ENCODE measurements at places on chromosomes 4 and X.

DNA sequence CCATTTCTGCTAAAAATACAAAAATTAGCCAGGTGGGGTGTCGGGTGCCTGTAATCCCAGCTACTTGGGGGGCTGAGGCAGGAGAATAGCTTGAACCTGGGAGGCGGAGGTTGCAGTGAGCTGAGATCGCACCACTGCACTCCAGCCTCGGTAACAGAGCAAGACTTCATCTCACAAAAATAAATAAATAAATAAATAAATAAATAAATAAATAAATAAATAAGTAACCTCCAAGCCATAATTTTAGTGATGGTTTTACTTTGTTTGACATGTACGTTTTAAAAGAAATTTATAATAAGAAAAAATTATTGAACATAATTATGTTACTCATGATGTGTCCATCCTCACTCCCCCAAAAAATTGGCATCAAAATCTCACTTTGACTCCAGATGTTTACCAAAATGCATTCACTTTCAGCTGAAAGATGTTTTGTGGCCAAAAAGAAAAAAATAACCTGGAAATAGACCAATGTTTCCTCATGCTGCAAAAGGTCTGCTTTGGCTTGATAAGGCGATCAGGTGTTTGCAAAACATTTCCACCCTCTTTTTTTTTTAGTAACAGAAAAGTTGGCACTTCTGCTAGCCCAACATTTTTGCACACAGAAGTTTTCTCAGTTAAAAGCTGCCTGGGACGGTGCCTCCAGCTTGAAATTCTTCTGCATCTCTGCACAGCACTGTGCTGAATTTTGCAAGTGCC lies 42.2 kb upstream of the DHRSX start:
- no peak for DNase-seq

- DNase-seq: no peak
Observed at GRCh38 chr4:62865261-62865660, 1544.0 kb downstream of the TECRL start.

DNA sequence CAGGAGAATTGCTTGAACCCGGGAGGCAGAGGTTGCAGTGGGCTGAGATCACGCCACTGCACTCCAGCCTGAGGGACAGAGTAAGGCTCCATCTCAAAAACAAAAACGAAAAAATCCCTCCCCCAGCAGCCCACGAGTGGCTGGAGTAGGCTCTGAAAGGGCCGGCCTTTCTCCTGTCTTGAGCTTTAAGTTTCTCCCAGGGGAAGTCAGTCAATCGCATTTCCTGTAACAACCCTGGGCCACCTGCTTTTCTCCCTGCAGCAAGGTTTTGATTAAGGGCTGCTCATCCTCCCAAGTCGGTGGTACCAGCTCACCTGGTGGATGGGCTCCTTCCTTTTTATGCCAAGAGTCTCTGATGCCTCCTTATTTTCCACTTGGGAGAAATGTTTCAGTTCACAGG lies 2.0 kb upstream of the NYX start:
- no peak for DNase-seq

DNA sequence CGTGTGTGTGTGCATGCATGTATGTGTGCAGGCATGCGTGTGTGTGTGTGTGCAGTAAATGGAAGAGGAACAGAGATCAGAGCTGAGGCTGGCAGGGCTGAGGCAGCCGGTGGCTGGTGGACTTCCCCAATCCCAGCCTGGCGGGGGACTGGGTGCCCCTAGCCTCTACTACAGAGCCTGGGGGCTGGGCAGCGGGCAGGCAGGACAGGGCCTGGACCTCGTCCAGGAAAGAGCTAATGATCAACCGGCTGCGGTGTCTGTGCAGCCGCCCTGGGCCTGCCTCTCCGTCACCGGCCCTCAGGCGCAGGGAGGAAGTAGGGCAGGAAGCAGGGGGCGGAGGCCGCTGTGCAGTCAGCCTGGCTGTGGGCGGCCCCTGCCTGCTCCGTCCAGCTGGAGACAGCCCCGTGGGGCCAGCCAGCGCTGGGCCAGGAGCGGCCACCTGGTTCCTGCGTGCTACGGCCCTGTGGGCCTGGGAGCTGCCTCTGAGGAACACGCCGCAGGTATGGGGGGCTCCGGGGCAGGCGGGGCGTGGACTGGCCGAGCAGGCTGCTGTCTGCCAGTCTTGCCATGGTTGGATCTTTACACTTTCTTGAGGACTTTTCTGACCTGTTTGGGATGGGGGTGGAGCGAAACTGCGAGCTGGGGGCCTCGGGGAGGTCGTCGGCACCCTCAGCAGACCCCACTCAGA lies at the start of gene SH3TC1:
Gene SH3TC1 (plus strand): TSS at position 385 of the 688 bp plus-strand sequence. CDS start 5,905 bp downstream, outside the sequence.
- DNase-seq: peak; percentile 89

DNA sequence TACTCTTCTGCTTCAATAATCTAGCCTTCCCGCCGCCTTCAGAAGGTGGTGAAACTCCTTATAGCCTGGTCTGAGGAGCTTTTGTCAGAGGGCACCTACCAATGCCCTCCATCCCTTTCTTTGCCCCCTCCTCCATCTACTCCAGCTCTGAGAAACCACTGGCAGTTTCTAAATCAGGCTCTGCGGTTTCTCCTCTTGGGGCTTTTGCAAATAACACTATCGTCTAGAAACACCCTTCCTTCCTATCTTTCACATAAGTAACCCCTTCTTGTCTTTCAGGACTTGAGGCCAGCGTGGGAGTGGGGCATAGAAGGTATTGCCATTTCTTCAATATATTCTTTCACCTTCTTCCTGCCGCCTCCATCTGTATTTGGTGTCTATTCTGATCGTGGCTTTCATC lies 1.2 kb upstream of the EFHC2 start:
- DNase-seq: no peak

GRCh38 chrX:63506320-63506719 lies 155.2 kb upstream of the SPIN4 start:
- peak; percentile 55 for DNase-seq

DNA sequence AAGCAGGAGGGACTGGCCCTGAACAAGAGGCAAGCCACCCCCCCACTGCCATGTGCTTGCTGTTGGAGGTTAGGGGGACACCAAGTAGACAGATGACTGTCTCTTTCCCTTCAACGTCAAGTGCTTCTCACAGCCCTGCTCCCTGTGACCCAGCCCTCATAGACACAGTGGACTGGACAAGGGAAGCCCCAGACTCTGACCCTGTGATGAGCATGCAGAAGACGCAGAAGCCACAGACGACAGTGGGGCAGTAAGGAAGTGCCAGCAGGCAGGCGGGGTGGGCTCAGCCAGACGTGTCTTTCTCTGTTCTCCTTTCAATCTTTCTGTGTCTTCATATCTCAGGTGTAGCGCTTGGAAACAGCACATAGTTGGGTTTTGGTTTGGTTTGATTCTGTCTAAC lies 2.4 kb upstream of the L1CAM start:
- no peak for DNase-seq

GRCh38 chr4:48033825-48034413 lies 17.3 kb downstream of the NIPAL1 start:
- DNase-seq: peak; percentile 50

- peak; percentile 84 for DNase-seq
Observed at GRCh38 chrX:12955882-12956703, 18.8 kb upstream of the TMSB4X start.

GRCh38 chr4:83118869-83119268 lies 4.3 kb upstream of the PLAC8 start:
- no peak for DNase-seq

GRCh38 chrX:1833656-1834360 lies 218.9 kb downstream of the ASMT start:
- DNase-seq: no peak
